Activated CD4-positive, alpha-beta T cell treated with anti-CD3 and anti-CD28 coated beads, Interleukin-10, Interleukin-2, amounts not matched to agents 100 ng/mL and 50 ng/mL, durations not matched to agents 16 hours and 8 hours (primary cell): ENCODE measurements at places on chromosomes 6 and 20.

DNA sequence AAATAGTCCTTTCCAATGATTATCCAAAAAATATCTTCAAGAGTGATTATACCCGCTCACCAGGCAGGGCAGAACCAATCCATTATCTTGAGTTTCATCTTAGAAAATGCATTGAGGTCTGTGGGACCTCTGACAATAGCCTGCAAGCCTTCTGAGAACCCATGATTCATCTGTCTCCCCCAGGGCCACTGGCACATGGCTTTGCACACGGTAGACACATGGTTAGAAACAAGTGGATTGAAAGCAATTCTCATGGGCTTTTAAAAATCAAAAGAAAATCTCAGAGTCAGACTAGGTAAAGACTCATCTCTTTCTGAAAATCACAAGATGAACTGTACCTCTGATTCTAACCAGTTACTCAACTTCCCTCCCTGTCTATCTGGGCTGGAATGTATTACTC, 15.5 kb downstream of the GNAS-AS1 start:
- DNase-seq = no peak

DNA sequence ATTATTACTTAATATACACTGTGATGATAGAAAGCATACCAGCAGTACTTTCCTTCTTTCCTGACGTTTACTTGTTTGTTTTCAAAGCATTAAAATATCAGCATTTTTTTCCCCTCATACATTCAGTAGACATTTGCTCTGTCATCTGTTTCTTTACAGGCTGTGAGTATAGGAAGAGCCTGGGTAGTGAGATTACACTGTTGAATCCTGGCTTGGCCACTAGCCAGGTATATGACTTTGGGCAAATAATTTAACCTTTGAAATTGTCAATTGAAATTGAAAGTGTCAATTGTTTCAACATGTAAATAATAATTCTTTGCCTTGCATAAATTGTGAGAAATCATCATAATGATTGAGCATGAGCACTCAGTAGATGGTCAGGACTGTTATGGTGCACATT, 336.2 kb downstream of the CDKAL1 start:
- no peak for DNase-seq

DNA sequence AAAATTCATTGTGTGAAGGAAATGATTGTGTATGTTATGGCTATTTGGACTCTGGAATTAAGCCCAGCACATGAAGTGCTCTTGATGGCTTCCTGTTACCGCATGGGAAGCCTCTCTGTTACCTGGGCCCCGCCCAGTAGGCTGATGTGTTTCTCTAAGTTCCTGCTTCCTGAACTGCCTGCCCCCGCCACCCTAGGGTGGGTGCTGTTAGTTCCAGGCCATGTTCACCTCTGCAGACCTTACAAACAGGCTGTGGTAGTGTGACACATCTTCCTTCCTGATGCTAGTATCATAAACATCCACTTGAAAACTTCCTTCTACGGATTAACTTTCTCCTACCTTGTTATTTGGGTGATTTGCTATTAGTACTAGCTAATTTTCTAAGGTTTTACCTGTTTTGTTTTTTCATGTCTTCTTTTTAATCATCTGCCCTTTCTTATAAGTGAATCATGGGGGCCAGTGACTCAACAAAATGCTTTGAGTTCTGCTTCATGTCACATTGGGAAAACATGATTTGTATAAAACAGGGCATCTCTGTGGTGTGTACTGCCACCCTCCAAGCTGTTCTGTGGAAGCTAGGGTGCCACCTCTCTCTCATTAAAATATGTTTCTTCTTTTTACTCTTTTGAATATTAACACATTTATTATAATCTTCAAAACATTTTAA, 40.6 kb downstream of the SH3BGRL2 start:
- DNase-seq = peak; percentile 40

- DNase-seq = no peak
Observed at GRCh38 chr6:21451546-21452013, 142.0 kb upstream of the SOX4 start.

GRCh38 chr6:136612666-136613389, 62.6 kb upstream of the MAP7 start:
- no peak for DNase-seq

DNA sequence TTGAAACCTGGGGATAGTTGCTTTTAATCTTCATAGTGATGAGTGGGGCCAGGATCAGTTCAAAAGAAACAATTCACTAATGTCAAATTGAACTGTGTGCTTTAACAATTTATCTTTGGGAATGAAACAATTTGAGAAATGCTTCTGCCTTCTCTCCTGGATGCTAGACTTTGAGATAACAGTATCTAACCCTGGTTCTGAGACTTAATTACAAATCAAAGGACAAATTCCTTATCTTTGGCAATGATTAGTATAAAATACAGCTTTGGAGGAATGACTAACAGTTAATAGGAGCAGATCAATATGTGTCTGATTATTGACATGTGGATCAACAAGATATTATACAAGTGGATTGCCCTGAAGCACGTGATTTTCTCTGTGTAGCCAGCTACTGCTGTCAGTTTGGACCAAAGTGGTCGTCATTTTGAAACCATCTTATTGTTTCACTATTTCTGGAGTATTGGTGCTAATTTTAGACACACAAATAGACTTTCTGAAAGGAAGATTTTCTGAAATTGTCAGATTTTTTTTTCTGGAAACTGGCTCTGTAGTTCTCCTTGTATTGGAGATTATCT, 6.2 kb upstream of the FLRT3 start:
- DNase-seq = no peak

GRCh38 chr6:46895930-46896329, 25.8 kb downstream of the ADGRF5 start:
- DNase-seq = no peak

DNA sequence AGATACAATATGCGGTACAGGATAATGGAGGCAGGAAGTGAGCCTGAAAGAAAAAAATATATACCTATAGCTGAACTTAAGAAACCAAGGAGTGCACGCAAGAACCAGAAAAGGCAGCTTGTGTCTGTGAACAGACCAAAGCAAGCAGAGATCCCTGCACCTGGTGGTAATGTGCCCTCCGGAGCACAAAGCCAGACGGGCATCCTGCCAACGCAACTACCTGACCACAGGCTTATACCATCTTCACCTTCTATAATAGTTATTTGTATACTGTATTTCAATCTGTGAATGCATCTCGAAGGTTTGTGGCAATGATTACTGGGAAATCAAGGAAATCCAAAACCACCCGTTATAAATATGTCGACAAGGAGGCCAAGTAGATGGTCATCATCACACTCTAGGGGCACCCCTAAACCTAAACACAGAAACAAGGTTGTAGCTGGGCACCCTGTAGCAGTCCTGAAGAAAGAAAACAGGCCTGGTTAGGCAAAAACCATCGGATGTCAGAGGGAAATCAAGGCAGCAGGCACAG, 801 bp downstream of the FBXL4 start:
- DNase-seq = peak; percentile 51

DNA sequence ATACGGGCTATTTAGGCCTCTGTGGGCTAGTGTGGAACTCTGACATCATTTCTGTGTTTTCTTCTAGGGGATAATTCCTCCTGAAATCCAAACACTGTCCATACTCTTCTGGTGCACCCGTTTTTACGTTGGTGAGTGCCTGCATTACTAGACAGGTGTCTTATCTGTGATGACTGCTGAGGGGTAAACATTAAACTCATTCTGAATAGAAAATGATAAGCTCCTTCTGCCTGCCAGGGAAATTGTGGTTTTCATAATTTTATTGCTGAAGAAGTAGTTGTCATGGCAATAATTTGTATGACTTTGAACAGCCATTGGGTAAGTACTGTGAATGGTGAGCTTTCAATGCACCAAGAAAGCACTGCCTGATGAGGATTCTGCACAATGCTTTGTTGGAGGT, 705.6 kb downstream of the UTRN start:
- no peak for DNase-seq

- DNase-seq = peak; percentile 34
Observed at GRCh38 chr6:106300944-106301343, 24.6 kb downstream of the ATG5 start.

DNA sequence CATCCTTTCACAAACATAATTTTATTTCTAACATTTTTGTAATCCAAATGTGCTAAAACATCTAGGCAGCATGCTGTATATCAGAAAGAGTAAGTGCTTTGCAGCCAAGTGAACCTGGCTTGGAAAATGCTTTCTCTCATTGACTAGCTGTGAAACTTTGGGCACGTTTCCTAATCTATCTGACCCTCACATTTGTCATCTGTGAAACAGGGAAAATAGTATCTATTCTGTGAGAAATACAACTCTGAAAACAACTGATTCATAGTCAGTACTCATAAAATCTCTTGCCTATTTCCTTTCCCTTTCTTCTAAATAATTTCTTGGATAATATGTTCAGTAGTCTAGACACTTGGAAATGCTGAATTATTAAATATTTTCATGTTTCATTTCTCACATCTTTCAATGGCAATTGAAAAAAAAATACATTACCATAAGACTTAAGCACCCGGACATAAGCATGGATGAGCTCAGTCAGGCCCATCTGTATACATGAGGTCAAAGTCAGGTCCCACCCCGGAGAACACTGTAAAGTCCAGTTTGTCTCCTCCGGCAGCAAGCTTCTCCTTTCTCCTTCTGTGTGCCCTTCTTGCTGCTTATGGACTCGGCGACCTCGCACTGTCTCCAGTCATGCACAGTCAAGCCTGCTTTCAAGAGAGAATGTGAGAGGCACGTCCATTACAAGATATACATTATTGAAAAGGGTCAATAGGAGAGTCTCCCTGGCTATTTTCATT, 455.0 kb upstream of the SOX4 start:
- no peak for DNase-seq

GRCh38 chr6:148021165-148021564, 321.5 kb upstream of the SASH1 start:
- no peak for DNase-seq

- peak; percentile 24 for DNase-seq
Observed at GRCh38 chr6:43817192-43817591, 47.2 kb downstream of the VEGFA start.

- peak; percentile 66 for DNase-seq
Observed at GRCh38 chr6:70884074-70884983, 72.5 kb downstream of the B3GAT2 start.

DNA sequence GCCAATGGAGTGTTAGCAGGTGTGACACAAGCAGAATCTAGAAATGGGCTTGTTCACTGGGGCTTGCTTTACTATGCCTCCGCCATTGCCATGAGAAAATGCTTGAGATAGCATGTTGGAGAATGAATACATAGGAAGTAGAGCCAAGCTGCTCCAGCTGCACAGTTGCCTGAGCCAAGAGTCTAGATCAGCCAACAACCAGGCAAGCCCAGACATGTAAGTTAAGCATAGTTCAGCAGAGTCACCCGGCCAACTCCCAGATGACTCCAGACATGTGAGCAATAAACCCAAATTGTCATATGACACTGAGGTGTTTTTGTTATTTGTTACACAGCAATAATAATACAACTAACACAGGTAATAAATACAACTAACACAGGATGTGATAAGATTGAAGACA, 167.9 kb downstream of the HAO1 start:
- no peak for DNase-seq

DNA sequence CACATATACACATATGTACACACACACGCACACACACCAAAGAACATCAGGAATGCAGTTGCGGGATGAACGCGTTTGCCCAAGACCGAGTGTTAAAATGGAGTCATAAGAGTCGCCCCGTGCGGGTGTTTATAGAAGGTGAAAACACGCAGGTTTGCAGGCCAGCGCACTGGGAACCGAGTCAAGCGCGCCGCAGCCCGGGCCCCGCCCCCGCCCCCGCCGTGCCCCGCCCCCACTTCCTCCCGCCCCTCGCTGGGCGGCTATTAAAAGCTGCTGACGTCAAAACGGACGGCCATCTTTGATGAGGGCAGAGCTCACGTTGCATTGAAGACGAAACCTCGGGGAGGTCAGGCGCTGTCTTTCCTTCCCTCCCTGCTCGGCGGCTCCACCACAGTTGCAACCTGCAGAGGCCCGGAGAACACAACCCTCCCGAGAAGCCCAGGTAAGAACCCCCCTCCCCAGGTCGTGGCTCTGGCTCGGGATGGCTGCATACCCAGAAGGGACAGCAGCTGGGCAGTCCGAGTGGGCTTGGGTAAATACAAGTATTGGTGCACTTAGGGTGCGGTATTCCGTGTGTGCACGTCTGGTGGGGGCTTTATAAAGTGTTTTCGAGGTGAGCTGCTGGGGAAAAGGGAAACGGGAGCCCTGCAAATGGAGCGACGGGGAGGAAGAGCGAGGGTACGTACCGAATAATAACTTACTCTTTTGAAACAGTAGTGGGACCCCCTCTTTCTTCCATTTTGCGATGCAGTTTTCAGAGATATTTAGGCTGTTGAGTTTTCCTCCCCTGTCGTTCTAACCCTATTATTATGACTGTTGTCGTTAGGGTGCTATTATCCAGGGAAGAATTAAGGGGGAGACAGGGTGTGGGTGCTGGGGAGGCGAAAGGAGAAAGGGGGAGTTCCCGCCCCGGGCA, at the start of gene SNAP25:
Gene SNAP25 (plus strand): TSS at position 295 of the 916 bp plus-strand sequence. CDS start 56,662 bp downstream, outside the sequence.
- DNase-seq = peak; percentile 68

GRCh38 chr6:2818593-2818992, 23.1 kb downstream of the SERPINB1 start:
- no peak for DNase-seq

GRCh38 chr6:162615016-162615705, 112.4 kb downstream of the PRKN start:
- no peak for DNase-seq

- no peak for DNase-seq
Observed at GRCh38 chr20:2519115-2519809, 10.5 kb upstream of the ZNF343 start.

DNA sequence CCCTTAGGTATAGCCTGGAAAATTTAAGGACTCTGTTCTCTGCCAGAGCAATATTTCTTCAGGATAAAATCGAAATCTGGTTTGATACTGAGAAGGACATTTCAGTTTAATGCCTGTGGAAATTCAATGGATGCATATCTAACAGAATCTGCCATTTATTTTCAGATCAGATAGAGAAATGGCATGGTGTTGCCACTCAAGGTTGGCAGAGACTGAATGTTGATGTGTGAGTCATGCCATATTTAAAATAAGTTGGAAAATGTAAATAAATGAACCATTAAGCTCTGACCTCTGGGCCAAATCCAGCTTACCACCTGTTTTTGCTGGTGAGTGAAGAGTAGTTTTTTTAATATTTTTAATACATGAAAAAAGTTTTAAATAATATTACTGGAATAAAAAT, 594.6 kb downstream of the DOK5 start:
- DNase-seq = no peak

DNA sequence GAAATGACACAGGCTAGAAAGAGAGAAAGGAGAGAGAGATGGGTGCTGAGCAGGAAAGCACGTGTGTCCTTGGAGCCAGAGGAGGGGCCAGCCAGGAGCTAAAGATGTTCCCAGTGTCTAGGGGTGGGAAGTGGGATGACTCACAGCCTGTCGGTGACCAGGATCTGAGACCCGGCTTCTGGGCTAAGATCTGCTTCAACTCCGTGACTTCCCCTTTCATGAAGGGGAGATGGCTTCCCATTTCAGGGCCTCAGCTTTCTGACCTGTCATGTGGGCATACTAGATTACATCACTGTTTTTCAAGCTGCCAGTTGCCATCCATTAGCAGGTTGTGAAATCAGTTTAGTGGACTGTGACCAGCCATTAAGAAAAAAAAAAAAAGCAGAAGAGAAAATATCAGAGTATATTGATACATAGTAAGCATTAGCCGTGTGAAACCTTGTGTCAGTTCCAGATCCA, 5.4 kb downstream of the TGM3 start:
- no peak for DNase-seq

- no peak for DNase-seq
Observed at GRCh38 chr20:16955462-16955861, 207.3 kb downstream of the OTOR start.
